NCI-H2081 (cell line): ENCODE measurements at places on chromosomes 16 and 17.

GRCh38 chr16:50103764-50104163, 38.0 kb downstream of the HEATR3 start:
- no peak for DNase-seq

GRCh38 chr16:23962001-23962400, 126.2 kb downstream of the PRKCB start:
- DNase-seq: no peak

DNA sequence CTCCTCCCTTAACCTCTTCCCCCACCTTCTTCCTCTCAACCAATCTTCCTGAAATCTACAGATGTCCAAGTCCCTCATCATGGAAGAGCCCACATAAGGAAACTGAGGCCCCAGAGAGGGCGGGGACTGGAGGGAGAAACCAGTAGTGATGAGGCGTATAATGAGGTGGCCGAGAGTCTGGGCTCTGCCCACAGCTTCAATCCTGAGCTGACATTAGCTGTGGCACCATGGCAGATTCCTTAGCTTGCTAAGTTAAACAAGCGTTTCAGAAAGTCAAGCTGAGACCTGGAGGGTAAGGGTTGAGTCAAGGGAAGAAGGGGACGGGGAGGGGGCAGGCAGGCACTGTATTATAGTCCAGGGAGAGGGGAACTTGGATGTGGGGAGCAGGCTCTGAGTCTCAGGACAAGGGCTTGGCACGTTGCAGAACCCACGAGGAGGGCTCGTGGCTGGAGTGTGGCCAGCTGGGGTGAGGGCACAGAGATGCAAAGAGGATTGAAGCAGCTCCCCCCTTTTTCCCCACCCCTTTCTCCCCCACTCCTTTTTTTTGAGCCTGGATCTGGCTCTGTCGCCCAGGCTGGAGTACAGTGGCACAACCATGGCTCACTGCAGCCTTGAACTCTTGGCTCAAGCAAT, 13.3 kb downstream of the ARHGAP23 start:
- DNase-seq: no peak

DNA sequence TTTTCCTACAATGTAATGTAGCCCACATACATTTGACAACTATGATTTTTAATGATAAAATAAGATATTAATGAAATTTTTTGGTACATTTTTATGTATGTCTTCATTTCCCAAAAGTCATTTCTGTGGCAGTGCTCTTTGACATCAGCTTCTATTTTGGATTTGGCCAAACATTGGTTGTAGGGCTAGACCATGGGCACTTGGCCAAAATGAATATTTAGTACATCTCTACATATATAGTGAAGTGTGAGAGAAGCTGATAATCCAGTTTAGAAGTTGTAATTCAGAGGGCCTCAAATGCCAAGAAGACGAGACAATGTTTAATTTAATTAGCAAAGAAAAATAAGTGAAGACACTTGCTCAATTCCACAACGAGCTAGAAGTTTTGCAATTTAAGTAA, 724.9 kb upstream of the SOX9 start:
- DNase-seq: no peak

DNA sequence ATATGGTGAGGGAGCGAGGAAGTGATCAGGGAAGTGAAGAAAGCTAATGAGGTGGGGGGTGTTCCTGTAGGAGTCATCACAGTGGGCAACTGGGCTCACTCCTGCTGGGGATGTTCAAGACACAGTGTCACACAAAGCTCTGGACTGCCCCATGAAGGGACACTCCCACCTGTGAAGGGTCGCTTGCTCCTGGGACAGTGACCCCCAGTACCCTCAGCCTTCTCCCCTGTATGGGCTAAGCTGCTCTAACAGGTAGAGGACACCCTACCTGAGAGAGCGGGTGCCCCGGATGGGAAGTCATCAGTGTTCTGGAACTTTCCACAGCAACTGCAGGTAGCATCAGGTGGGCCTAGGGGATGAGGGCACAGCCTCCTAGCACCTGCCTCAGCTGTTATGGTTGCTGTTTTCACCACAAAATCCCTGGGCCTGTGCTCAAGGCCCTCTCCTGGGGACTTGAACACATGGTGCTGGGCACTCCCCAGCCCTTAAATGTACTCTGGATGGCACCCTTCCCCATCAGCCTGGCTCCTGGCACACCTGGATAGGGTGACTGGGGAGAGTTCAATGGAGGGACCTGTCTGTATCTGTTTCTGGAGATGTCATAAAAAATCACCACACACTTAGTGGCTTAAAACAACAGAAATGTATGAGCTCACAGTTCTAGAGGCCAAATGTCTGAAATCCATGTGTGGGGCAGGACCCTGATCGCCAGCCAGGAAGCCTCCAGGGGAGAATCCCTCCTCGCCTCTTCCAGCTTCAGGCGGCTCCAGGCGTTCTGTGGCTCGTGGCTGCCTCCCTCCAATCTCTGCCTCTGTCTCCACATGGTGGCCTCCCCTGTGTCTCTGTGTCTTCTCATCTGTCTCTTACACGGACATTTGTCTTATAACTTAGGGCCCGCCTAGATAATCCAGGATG, 104.0 kb upstream of the CDH5 start:
- DNase-seq: no peak

- DNase-seq: no peak
These were observed 44.8 kb downstream of the CPPED1 start for GRCh38 chr16:12758670-12759558.

- no peak for DNase-seq
These were observed 6.0 kb downstream of the VASN start for GRCh38 chr16:4377573-4378154.

DNA sequence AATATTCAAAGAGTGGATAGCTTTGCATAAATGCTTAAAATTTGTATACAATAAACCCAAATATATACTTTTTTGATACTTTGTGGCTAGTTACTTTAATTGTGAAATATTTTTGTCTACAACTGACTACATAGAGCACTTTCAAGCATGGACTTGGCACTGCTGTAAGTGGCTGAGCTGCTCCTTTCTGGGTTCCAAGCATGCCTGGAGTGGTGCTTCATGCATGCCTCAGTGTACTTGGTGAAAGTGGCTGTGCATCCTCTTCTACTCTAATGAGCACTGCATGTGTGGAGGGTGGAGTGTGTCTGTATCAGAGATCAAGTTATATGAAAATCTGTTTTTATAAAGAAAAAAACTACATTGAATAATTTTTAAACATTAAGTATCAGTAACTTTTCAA, 94.1 kb downstream of the OMG start:
- no peak for DNase-seq

DNA sequence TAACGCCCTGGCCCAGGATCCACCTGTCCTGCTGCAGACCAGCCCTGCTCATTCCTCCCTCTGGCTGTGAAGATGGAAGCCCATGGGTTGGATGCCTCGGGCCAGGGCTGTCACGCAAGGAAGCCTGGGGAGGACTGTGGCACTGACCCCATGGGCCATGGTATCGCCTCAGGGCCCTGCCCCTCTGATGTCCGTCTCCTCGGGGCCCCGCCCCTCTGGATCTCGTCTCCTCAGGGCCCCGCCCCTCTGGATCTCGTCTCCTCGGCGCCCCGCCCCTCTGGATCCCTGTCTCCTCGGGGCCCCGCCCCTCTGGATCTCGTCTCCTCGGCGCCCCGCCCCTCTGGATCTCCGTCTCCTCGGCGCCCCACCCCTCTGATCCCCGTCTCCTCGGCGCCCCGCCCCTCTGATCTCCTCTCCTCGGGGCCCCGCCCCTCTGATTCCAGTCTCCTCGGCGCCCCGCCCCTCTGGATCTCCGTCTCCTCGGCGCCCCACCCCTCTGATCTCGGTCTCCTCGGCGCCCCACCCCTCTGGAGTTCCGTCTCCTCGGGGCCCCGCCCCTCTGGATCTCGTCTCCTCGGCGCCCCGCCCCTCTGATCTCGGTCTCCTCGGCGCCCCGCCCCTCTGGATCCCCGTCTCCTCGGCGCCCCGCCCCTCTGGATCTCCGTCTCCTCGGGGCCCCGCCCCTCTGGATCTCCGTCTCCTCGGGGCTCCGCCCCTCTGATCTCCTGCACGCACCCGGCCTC, 24.0 kb downstream of the METRNL start:
- DNase-seq: no peak

GRCh38 chr17:8542599-8543502, 87.7 kb downstream of the MYH10 start:
- no peak for DNase-seq

GRCh38 chr16:88373927-88374492, 8.7 kb upstream of the ZNF469 start:
- DNase-seq: no peak

GRCh38 chr17:53896047-53896446, 73.3 kb downstream of the KIF2B start:
- DNase-seq: no peak

DNA sequence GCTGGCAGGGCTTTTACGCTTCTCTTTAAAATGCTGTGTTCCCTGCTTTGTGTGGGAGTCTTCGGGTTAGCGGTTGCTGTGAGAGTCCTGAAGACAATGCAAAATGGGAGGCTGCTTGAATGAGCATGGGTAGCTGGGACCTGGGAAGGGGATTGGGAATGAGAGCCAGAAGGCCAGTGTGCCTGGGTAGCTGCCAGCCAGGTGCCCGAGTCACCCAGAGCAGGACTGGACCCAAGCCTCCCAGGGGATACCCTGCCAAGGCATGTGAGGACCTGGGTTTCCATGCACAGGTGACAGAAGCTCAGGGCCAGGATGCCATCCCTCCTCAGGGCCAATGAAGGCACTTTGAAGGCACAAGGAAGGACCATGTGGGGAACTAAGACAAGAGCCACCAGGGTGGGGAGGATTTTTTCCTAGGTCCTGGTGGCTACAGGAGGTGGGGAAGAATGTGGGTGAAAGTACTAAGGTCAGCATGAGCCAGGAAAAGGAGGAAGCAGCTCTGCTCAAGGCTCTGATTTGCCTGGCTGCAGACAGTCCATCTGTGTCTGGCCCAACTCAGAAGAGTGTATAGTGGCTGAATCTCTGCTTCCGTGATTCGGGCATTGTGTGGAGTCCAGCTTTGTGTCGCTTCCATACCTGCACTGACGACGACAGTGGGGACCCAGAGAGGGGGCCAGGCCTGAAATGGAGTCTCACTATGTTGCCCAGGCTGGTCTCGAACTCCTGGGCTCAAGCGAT, 20.5 kb downstream of the TMEM94 start:
- DNase-seq: no peak

DNA sequence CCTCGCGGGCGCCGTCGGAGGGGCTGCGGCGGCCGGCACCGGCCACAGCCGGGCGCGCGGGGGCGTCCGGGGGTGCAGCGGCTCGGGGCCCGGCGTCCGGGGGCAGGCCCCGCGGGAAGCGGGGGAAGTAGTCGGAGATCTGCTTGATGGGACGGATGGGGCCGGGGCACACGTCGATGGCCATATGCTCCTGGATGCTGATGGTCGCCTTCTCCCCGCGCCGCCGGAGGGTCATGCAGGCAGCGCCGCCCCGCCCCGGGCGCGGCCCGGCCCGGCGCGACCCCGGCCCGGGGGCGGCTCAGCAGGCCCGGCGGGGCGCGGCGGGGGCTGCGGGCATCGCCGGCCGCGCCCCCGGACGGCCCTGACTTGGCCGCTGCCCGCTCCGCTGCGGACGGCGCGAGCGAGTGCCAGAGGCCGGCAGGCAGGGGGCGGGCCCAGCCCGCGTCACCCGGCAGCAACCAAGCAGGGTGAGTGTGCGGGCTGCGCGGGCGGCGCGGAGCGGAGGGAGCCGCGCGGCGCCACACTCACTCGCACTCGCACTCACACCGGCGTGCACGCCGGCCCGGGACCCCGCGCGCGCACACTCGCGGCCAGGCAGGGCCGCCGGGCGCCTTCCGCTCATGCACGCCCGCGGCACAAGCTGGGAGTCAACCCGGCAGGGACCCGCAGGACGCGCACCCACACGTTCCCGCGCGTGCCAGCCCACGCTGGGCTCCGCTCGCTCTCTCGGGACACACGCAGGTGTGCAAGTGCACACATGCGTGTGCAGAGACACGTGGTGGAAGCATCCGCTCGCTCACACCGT, at the start of gene DOC2B:
DOC2B (minus strand) TSS at position 406 of the 805 bp plus-strand sequence; CDS start at position 235, 171 bp downstream.
- no peak for DNase-seq

DNA sequence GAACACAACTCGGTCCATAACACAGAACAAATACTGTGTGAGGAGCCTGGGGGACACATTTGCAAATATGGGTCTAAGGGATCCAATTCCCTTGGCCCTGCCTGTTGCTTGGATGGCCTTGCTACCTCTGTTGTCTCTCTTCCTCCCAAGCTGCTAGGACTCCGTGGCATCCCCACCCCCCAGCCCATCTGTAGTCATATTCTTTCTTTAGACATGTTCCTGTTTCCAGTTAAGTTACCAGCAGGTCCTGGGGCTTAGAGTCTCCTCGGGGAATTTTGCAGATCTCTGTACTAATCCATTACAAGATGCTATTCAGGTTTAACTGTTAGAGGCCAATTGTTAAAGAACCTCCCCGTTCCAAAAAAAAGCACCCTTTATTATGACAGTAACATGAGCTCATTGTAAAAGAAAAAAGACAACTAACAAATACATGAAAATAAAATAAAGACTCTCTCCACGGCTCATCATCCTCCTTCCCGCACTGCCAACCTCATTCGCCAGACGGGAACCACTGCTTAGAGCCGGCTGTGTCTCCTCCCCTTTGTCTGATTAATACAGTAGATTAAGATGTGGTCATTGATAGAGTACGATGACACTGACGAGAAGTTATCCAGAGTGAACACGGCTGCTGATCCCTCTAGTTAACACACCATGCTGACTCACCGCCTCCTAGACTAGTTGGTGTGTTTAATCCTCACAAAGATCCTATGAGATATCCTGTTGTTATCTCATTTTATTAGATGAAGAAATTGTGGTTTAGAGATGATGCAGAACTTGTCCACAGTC, 22.2 kb downstream of the HS3ST4 start:
- no peak for DNase-seq
